Activated CD8-positive, alpha-beta memory T cell treated with anti-CD3 and anti-CD28 coated beads, Interleukin-2, amount 50 U/mL, for 4 hours (primary cell): ENCODE measurements at places on chromosomes 11 and 22.

GRCh38 chr11:120392793-120393192 is 56.6 kb downstream of the ARHGEF12 start:
- DNase-seq, result no peak

- DNase-seq, result no peak
Measured at GRCh38 chr11:110375351-110375750, 54.4 kb upstream of the FDX1 start.

- no peak for DNase-seq
Measured at GRCh38 chr11:62233730-62234129, 8.3 kb upstream of the SCGB1D2 start.

DNA sequence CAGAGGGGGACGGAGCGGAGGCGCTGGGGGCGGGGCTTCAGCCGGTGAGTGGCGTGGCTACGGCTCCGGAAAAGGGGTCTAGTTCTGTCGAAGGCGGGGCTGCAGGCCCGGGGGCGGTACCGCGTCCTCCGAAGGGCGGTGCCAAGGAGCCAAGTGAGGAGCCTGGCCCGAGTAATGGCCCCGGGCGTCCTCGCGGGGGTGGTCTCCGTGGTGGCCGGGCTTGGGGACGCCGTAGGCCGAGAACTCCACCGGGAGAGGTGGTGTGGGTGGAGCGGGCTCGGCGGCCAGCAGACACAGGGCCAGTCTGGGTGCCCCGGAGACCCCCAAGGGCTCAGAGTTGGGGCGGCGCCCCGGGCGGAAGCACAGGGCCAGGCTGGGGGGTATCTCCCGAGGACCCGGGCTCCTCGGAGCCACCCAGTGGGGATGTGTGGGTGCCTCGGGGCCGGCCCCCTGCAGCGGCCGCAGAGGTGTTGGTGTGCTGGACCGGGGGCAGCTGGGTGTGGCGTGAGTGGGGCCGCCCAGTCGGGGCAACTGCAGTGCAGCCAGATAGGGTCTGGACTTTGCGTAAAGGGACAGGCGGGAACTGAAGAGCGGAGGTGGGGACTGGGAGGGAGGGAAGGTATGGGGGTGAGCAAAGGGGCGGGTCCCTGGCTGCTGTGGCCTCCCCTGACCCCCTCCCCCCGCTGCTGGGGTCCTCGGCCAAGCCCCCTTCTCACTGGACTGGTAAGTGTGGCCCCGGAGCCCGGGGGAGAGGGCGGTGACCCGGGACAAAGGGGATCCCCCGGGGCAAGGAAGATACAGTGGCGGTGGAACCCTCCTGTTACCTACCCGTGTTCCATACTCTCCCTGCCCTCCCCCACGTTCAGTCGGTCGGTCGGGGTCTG is 838 bp downstream of the FKBP2 start:
- DNase-seq, result peak; percentile 100

GRCh38 chr11:69373251-69373635 is 79.3 kb downstream of the MYEOV start:
- peak; percentile 9 for DNase-seq

GRCh38 chr11:70521475-70522308 is 123.4 kb downstream of the CTTN start:
- no peak for DNase-seq

DNA sequence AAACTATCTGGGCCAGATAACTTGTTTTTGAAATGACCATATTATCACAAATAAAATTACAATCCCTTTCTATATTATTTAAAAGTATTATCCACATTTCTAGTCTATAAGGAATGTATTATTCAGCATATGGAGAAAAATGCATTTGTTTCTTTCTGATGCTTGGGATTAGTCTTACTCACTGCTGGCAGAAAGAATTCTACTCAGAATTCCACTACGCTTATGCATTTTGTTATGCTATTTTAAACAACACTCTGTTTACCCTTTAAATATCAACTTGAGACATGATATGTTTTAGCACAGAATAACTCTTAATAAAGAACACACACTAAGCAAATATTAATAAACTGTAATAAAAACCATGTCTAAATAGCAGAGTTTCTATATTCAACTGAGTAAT is 77.6 kb upstream of the ANO3 start:
- DNase-seq, result no peak
